ENCODE measurements at places on chromosomes 11 and 22. TPM values are rescaled to one million over a fixed set of nuclear protein-coding genes. Genes with fewer than 3 reads are reported as not detected.

- no peak for DNase-seq
Measured at GRCh38 chr22:44091021-44091721, 67.1 kb downstream of the PARVB start.

DNA sequence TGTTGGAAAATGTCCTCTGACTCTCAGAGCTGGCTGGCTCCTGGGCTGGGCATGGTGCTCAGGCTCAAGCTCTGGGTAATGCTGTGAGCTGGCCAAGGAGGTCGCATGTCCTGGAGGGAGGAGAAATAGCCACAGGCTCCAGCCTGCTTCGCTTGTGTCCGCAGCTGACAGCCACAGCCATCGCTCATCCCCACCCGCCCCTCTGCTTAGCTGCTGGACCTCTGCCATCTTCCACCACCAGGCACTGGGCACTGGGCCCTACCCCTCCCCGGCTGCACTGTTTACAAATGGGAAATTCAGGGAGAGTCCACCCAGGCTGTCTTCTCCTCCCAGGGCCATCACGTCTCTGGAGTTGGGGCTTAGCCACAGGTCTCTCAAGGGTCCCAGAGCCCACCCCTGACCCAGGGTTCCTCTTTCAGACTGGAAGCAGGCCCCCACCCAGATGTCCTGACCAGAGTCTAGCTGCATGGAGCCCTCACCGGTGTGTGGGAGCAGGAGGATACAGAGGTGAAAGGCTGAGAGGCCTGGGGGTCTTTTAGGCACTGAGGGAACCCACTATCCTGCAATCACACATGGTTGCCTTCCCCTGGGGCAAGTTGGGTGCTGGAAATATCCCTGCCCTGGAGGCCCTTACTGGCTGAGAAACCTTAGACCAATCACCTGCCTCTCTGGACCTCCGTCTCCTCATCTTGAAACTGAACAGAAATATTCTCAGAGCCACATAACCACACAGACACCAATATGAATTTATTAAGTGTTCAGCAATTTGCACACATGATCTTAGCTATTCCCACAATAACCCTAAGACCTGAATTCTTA is 62.7 kb downstream of the CD82 start:
- no peak for DNase-seq

The ALDH3B2 gene
- total RNA-seq = not detected

The DEPDC5 gene
- total RNA-seq = 57.6 TPM

DNA sequence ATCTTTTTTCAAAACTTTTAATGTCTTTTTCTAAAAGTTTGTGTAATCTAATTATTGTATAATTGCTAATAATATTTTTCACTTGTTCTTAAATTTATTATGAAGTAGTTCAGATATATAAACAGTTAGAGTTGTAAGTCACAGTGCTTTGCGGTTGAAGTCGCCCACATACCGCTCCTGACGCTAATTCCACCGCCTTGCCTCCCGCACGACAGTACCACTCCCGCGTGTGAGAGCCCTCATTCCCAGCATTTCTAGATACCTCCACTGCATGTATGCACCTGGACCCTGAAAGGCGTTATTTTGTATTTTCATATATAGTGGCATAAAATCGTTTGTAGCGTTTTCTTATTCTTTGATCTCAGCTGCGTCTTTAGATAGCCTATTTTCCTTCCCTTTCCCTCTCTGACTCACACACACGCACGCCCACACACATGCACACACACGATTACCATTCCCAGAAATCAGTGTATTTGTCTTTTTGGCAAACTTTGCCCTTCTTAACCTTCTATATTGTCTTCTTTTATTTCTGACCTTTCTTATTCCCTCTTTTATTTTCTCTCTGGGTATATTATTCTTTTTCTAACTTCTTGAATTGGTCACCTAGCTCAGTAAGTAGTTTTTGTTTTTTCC is 56.4 kb upstream of the PITPNB start:
- no peak for DNase-seq

GRCh38 chr11:75810637-75811390 is 4.2 kb upstream of the UVRAG start:
- no peak for DNase-seq

- no peak for DNase-seq
Measured at GRCh38 chr11:76033699-76034098, 172.6 kb downstream of the WNT11 start.

DNA sequence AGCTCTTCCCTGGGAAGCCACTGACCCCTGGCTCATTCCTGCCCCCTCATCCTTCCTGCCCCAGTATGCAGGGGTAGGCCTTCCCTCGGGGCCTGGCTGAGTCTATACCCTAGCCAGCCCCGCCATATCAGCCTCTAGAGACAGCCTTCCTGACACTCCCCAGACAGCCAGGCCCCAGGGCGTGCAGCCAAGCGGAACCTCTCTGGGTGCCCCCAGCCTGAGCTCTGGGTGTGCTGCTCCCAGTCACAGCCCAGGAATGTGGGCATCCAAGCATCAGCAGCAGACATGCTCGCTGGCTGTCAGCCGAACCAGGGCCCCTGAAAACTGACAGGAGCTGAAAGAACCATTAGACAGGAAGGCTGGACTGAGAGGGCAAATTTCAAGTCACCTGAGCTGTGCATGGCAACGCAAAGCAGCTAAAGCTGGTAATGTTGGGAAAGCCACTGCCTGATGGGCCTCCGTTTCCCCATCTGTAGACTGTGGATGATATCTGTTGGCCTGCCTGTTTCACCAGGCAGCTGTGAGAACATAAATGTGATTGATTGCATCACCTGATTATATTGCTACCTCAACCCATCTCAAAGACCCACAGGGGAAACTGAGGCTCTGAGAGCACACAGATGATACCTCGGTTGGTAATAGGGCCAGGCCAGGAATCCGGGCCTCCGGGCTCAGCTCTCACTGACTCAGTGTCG is 93.2 kb downstream of the LRRC32 start:
- no peak for DNase-seq

GRCh38 chr11:27120211-27120610 is 79.6 kb downstream of the BBOX1 start:
- DNase-seq = no peak

The ZNF214 gene
- not detected for total RNA-seq
